ENCODE measurements at places on chromosomes 1 and 21.

GRCh38 chr1:245673881-245674414 is 519.2 kb downstream of the KIF26B start:
- DNase-seq = no peak

DNA sequence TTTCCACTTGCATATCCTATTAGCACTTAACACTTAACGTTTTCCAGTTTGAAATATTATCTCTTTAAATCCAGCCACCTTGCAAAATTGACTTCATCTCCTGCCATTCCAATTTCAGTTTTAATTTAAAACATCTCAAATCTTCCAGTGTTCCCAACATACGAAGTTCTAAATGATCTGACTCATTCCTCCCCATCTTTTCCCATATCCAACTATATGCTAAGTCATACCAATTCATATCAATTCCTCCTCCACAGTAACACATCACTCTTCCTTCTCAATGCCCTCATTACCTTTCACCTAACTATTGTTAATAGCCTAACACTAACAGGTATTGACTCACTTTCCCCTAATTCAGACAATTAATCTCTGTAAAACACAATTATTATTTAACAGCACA is 2.8 kb downstream of the PSMA5 start:
- no peak for DNase-seq

DNA sequence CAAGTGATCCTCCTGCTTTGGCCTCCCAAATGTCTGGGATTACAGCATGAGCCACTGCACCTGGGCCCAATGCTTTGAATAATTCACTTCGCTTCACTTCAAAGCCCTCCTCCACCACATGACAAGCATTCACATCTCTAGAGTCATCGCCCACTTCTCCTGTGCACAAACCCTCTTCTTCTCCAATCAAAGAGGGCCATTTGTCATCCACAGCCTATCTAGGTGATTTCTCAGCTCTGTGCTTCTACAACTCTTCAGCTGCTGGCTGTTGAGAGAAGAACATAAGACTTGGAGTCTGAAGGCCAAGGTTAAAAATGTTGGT is 20.1 kb upstream of the PSMB2 start:
- no peak for DNase-seq

DNA sequence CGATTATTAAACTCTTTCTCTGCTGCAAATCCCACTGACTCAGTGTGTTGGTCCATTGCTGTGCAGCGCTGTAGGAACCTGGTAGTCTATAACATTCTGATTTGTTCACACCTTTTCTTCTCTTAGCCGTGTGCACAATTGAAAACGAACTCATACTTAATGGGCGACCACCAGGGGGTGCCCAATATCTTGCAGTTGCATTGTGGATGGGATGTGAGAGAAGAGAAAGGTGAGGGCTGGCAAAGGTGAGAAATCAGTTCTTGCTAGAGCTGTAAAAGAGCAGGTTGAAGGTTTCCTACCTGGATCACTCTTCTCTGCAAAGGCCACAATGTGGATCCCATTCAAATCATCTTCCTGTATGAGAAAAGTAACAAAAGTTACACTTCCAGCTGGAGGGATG is 51.0 kb downstream of the CASQ2 start:
- peak; percentile 5 for DNase-seq

DNA sequence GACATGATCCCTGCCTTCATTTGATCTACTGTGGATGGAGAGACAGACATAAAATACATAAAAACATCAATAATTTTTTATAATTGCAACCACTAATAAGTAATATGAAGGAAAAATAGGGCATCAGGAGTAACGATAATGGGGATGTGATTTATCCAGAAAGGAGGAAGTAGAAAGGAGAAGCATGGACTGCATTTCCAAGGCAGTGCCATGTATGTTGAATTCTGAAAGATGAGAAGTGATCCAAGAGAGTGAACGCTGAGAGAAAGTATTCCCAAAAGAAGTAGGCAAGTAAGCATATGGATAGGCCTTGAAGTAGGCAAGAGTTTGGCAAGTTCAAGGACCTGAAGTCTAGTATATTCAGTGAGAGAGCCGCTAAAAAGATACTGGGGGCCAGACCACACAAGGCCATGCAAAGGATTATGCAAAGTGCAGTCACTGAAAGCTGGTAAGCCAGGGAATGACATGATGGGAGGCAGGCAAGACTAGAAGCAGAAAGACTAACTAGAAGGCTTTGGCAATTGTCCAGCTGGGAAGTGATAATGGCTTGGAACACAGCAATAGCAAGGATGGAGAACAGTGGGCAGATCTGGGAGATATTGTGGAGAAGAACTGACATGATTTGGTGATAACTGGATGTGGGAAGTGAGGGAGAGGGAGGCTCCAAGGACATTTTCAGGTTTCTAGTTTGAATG is 85.9 kb downstream of the TM2D1 start:
- no peak for DNase-seq

DNA sequence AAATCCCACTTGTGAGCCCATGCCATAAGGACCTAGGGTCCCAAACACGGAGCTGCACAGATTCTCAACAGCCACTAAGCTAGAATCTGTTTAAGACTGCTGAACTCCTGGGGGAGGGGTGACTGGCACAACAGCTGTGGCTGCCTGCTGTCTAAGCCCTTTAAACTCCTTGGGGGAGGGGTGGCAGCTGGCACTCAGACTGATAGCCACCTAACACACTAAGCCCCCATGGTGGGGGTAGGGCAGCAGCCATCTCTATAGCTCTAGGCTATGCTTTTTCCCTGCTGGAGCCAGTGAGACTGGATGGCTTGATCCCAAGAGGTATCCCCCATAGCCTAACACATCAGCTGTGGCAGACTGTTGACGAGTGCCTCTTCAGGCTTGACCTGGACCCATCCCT is 73.3 kb upstream of the FMO3 start:
- DNase-seq = no peak

DNA sequence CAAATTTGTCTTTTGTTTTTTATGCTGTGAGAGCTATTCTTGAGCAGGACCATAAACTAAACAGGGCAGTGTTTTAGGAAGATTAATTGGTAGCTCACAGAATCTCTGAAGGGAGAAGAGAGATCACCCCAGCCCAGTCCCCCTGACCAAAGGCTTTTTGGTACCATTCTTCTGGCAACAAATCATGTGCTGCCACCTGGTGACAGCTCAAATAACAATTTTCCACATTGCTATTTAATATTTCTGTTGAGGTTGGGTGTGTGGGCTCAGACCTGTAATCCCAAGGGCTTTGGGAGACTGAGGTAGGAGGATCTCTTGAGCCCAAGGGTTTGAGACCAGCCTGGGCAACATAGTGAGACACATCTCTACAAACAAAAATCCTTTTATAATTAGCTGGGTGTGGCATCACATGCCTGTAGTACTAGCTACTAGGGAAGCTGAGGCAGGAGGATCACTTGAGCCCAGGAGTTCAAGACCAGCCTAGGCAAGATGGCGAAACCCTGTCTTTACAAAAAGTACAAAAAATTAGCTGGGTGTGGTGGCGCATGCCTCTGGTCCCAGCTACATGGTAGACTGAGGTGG is 2.2 kb upstream of the TESK2 start:
- DNase-seq = peak; percentile 42

- DNase-seq = no peak
Measured at GRCh38 chr1:163258181-163258580, 55.5 kb upstream of the RGS5 start.

- no peak for DNase-seq
Measured at GRCh38 chr1:154657556-154657955, 49.6 kb upstream of the ADAR start.

DNA sequence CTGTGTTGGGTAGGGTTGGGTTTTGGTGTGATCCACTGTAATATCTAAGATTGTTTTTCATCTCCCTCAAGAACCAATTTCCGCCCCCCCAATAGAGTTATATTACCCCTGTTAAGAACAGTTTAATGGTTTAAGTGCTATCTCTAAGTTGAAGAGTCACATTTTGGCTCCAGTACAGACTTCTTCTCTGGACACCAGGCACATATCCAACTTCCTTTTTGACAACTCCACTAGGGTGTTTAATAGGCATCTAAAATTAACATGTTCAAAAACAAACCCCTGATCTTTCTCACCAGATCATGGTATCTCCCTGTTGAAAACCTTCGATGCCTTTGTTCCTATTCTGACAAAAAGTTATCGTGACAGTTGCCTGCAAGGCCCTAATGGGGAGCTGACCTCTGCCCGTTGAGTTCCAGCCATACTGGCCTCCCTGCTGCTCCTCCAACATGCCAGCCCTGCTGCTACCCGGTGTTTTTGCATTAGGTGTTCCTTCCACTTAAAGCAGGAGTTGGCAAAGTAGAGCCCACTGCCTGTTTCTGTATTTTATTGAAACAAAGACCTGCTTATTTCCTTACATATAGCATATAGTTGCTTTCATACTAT is 18.6 kb downstream of the USP24 start:
- no peak for DNase-seq

DNA sequence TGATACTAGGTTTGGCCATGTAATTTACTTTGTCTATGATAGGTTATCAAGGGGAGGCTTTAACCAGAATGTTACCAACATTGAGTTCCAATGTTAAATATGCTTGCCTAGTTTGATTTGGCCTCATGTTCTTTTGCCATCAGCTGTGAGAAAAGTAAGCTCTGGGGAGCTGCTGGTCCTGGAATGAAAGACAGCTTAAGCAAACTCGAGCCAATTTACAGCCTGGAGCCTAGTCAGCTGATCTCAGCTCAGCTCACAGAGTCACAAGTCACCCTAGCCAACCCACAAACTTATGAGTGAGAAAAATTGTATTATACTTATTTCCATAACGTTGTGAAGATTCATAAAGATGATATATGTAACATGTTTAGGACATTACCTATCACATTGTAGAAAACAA is 426.7 kb downstream of the RWDD3 start:
- DNase-seq = no peak

DNA sequence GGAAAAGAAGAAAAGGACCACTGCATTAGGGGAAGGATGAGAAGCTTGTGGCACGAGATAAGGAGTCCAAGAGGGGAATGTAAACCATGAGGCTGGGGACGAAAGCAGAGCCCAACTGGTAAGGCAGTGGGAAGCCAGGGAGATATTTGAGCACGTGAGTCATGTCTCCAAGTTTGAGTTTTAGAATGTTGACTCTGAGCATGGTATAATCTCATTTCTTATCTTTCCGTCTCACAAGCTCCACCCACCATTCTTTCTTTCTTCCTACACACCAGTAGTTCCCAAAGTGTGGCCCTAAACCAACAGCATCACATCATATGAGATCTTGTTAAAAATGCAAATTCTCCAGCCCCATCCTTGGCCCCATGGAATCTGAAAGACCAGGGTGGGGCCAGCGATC is 145.3 kb downstream of the PLPP3 start:
- no peak for DNase-seq
